ENCODE measurements at places on chromosomes 2 and 18.

GRCh38 chr2:121348128-121348740 is 63.2 kb upstream of the TFCP2L1 start:
- no peak for DNase-seq

DNA sequence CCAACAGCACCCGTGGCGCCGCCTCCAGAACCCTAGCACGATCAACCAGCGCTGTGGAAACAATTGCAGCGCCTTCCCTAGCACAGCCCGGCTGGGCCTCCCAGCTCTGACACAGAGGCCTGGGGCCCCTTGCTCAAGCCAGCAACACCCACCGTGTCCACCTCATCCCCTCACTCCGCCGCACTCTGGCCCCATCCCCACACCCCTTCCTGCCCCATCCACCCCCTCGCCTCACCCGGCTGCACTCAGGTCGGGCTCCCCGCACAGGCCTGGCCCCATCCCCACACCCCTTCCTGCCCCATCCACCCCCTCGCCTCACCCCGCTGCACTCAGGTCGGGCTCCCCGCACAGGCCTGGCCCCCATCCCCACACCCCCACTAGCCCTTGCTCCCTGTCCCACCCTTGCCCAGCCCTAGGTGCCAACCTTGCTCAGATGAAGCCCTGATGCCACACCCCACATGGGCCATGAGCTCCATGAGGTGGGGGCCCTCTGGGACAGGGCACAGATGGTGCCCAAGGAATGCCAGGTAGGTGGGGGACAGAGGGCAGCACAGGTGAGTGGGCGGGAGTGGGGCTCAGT is 28.7 kb downstream of the KIF1A start:
- no peak for DNase-seq

DNA sequence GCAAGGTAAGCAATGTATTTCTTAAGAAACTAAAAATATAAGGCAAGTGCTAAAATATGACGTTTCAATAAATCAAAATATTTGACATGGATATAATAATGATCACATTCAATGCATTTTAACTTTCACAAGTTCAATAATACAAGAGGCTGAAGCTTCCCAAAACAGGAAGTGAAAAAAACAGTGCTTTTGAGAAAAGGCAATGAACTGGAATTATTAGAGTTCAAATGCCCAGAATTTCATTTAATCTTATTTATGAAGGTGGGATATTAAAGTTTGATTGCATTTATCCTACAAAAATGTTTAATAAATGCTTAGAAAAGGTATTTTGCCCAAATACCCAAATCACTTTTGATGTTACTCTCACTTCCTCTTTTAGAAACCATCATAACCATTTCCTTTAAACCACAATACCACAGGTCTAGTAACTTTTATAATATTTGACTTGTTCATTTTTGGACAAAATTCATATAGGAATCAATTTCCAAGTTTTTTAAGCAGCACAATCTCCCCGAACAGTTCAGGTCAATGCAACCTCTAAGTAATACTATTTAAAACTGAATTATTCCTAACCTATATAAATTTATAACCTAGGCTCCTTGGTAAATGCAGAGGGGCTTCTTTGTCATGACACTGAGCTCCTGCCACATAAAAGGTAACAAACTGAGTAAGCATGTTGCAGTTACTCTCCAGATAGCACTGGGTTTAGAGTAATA is 2.1 kb downstream of the NCKAP1 start:
- no peak for DNase-seq

- no peak for DNase-seq
These were observed 16.6 kb downstream of the MALT1 start for GRCh38 chr18:58687871-58688308.

DNA sequence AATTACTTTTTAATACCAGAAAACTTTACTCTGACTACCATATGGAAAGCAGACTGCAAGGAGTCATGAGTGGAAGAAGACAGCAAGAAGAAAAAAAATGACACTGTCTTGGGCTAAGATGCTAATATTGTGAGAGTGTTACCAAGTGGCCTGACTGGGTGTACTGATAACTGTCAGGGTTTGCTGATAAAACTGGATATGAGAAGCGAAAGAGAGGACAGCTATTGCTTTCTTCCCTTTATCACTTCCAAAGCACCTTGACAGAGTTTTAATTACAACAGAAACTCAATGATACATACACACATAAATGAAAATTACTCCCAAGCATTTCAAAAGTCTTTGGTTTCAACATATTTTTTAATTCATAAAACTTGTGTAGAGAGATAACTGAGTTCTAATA is 368.5 kb downstream of the ZEB2 start:
- DNase-seq, result no peak

GRCh38 chr2:53040536-53041229 is 726.9 kb upstream of the CHAC2 start:
- DNase-seq, result no peak

- DNase-seq, result no peak
These were observed 19.2 kb downstream of the ATP6V1B1 start for GRCh38 chr2:70954886-70955285.

GRCh38 chr18:72539901-72540300 is 4.2 kb downstream of the CBLN2 start:
- no peak for DNase-seq

GRCh38 chr2:54880428-54880827 is 157.0 kb downstream of the EML6 start:
- no peak for DNase-seq

DNA sequence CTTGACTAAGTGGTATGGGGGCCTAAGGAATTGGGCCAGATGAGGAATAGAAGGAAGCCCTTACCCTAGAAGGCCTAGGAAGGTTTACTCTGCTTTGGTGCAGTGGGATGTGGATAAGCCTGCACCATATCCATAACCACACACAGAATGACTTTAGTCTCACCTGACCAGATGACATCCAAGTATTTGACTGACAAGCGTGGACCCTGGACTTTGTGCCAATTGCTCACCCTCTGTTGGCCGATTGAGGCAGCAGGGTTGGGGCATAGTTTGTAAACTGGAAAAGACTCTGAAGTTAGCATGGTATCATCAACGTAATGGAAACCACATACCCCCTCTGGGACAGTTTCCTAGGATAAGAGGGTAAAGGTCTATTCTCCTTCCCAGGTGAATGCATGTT is 36.5 kb upstream of the SERPINE2 start:
- no peak for DNase-seq

GRCh38 chr2:238816291-238816690 is 31.6 kb upstream of the TWIST2 start:
- DNase-seq, result no peak

GRCh38 chr2:201936817-201937216 is 96.8 kb upstream of the FZD7 start:
- DNase-seq, result no peak

DNA sequence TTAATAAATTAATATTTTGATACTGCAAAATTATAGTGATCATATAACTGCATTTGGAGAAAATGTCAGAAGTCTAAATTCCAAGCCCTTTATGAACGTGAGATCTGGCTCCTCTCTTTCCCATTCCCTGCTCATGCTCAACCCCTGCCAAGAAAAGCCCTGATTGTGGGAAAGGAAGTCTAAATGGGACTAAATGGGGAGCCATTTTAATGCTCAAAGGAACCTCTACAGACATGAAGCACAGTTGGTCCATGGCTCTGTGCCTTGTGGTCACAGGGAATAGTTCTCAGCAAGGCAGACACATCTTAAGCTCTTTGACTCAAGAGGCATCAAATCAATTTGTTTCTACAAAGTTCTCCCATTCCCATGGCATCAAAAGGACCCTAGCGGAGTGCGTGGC is 29.3 kb upstream of the INSIG2 start:
- no peak for DNase-seq

Measured in NCI-H1417 treated with DMSO at 0.1 percent for 48 hours (cell line).